ENCODE measurements at places on chromosomes 13 and 19. TPM values are rescaled to one million over a fixed set of nuclear protein-coding genes. Genes with fewer than 3 reads are reported as not detected.
A peak's percentile ranks its signal among the peaks of the same experiment; 100 is the strongest.

The SYNE4 gene
- 2.1 TPM for total RNA-seq

The PSG6 gene
- not detected for total RNA-seq

The KLHL1 gene
- not detected for total RNA-seq

The SIGLECL1 gene
- total RNA-seq = not detected

The PRODH2 gene
- total RNA-seq = not detected

The NACC1 gene
- total RNA-seq = 27.9 TPM

The CDADC1 gene
- total RNA-seq = 9.0 TPM

The PLVAP gene
- total RNA-seq = 69.7 TPM

The PALM3 gene
- 2.7 TPM for total RNA-seq

GRCh38 chr13:24505256-24505655, 7.3 kb downstream of the PARP4 start:
- no peak overlapping the region for H3K4me3 ChIP-seq
- H3K4me1 ChIP-seq = peaks cover 10% of the 10 kb centered on the region
- peaks cover 23% of the 10 kb centered on the region for H3K36me3 ChIP-seq
- no peak for DNase-seq
- H3K27ac ChIP-seq = no peak overlapping the region

GRCh38 chr19:15516363-15516762, 8.0 kb downstream of the CYP4F22 start:
- no peak overlapping the region for H3K27ac ChIP-seq
- H3K36me3 ChIP-seq = no peaks in the 10 kb centered on the region
- no peaks in the 10 kb centered on the region for H3K4me1 ChIP-seq
- DNase-seq = no peak

- H3K4me1 ChIP-seq = no peaks in the 10 kb centered on the region
- no peak overlapping the region for H3K27ac ChIP-seq
- no peaks in the 10 kb centered on the region for H3K36me3 ChIP-seq
- no peak for DNase-seq
Measured at GRCh38 chr13:80755910-80756309, 415.0 kb upstream of the SPRY2 start.

DNA sequence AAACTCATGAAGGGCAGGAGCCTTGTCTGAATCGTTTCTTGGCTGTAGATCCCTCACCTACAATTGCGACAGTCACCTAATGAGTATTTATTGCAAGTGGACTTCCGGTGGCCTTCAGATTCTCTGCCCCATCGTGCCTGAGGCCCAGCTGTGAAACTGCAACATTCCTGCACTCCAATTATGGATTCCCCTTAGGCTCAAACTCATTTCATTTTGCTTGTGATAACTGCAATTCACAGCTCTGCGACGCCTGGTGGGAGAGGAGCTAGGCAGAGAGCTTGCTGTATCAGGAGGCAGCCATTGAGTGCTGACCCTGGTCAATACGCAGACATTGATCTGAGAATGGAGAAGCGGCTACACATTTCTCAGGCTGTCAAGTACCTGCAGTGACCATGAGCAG, 59.0 kb downstream of the CCDC70 start:
- no peak for DNase-seq
- H3K36me3 ChIP-seq = no peaks in the 10 kb centered on the region
- H3K4me1 ChIP-seq = no peaks in the 10 kb centered on the region
- no peak overlapping the region for H3K4me3 ChIP-seq
- H3K27ac ChIP-seq = no peak overlapping the region
- H3K27me3 ChIP-seq = no peaks in the 10 kb centered on the region

GRCh38 chr13:70172946-70173597, 64.8 kb upstream of the KLHL1 start:
- H3K4me3 ChIP-seq = no peak overlapping the region
- no peaks in the 10 kb centered on the region for H3K36me3 ChIP-seq
- H3K4me1 ChIP-seq = no peaks in the 10 kb centered on the region
- no peaks in the 10 kb centered on the region for H3K27me3 ChIP-seq
- no peak overlapping the region for H3K27ac ChIP-seq

GRCh38 chr13:68851026-68851425, 1256.6 kb upstream of the ATXN8OS start:
- H3K4me1 ChIP-seq = no peaks in the 10 kb centered on the region
- no peak overlapping the region for H3K27ac ChIP-seq
- no peak for DNase-seq

DNA sequence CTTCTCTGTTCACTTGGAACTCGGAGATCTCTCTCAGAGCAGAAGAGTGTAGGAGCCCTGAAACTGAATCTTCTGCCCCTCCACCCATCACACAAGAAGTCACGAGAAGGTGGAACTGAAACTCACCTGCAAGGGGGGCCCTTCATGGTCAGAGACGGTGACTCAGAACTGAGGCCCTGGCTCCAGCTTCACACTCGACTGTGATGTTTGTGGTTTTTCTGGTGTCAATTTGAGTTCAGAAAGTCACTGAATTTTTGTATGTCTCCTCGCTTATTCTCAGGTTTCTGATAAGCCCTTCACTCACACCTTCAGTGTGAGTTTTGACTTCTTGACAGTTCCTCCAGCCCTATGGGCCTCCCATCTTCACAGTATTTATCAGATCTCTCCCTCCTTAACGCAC, 23.1 kb downstream of the SIGLEC5 start:
- no peak for DNase-seq
- no peaks in the 10 kb centered on the region for H3K27me3 ChIP-seq
- no peaks in the 10 kb centered on the region for H3K4me1 ChIP-seq
- no peak overlapping the region for H3K4me3 ChIP-seq

GRCh38 chr19:13581576-13581975, 75.3 kb upstream of the CACNA1A start:
- no peak overlapping the region for H3K27ac ChIP-seq
- H3K4me1 ChIP-seq = no peaks in the 10 kb centered on the region
- H3K4me3 ChIP-seq = no peak overlapping the region

- H3K27me3 ChIP-seq = no peaks in the 10 kb centered on the region
- no peak overlapping the region for H3K4me3 ChIP-seq
- H3K36me3 ChIP-seq = peaks cover 26% of the 10 kb centered on the region
- H3K4me1 ChIP-seq = peaks cover 14% of the 10 kb centered on the region
Measured at GRCh38 chr19:38841787-38842438, 7.9 kb downstream of the HNRNPL start.

GRCh38 chr13:74570834-74571233, 436.6 kb upstream of the KLF12 start:
- H3K4me1 ChIP-seq = peaks cover 8% of the 10 kb centered on the region
- no peak overlapping the region for H3K27ac ChIP-seq
- DNase-seq = no peak
- no peaks in the 10 kb centered on the region for H3K36me3 ChIP-seq
- H3K27me3 ChIP-seq = no peaks in the 10 kb centered on the region
- no peak overlapping the region for H3K4me3 ChIP-seq

DNA sequence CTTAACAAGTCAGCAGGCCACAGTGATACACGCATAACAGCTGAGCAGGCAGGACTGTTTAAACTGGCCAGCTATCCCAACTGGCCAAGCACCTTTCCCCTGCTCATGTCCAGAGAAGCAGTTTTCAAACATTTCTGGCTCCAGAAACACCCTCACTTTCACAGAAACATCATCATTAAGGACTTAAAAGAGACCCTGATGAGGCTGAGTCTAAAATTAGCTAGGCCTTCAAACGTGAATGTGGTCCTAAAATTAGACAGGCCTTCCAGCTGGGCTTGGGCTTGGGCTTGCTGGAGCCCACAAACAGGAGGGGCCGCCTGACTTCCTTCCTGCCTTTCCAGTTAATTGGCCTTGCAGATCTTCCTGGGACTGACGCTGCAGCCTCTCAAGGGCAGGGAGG, 334.2 kb downstream of the DNAJC15 start:
- no peak for DNase-seq
- H3K27ac ChIP-seq = no peak overlapping the region
- peaks cover 12% of the 10 kb centered on the region for H3K36me3 ChIP-seq
- H3K4me3 ChIP-seq = no peak overlapping the region

DNA sequence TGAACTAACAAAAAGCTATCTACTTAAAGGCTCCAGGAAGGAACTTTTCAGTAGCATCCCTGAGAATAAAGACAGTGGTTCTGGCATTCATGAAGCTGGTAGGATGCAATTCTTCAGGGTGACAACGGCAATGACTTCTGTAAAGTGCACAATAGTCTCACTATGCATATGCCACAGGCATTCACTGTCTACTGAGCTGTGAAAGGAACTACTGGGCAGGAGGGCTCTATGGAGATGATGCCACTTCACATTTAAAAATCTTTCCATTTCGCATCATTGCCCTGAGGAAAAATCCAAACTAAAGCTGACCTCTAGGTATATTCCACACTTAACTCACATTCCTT, 2020.6 kb upstream of the PCDH20 start:
- H3K27ac ChIP-seq = no peak overlapping the region
- H3K36me3 ChIP-seq = no peaks in the 10 kb centered on the region
- H3K4me3 ChIP-seq = no peak overlapping the region
- H3K27me3 ChIP-seq = no peaks in the 10 kb centered on the region
- H3K4me1 ChIP-seq = no peaks in the 10 kb centered on the region

GRCh38 chr19:19407633-19407930, 2.1 kb downstream of the GATAD2A start:
- H3K36me3 ChIP-seq = no peaks in the 10 kb centered on the region
- H3K27ac ChIP-seq = peak overlapping the region; percentile 92
- peaks cover 28% of the 10 kb centered on the region for H3K4me1 ChIP-seq

GRCh38 chr13:107466326-107467099, 748.8 kb downstream of the LIG4 start:
- H3K4me1 ChIP-seq = no peaks in the 10 kb centered on the region
- no peaks in the 10 kb centered on the region for H3K36me3 ChIP-seq

GRCh38 chr13:73274147-73274546, 215.3 kb downstream of the KLF5 start:
- no peaks in the 10 kb centered on the region for H3K4me1 ChIP-seq
- peak overlapping the region; percentile 2 for H3K27ac ChIP-seq
- DNase-seq = no peak
- no peak overlapping the region for H3K4me3 ChIP-seq
- H3K27me3 ChIP-seq = no peaks in the 10 kb centered on the region

- H3K27ac ChIP-seq = peak overlapping the region; percentile 98
- H3K36me3 ChIP-seq = peaks cover 7% of the 10 kb centered on the region
- DNase-seq = peak; percentile 61
Measured at GRCh38 chr19:13796301-13797057, 1.2 kb downstream of the ZSWIM4 start.

DNA sequence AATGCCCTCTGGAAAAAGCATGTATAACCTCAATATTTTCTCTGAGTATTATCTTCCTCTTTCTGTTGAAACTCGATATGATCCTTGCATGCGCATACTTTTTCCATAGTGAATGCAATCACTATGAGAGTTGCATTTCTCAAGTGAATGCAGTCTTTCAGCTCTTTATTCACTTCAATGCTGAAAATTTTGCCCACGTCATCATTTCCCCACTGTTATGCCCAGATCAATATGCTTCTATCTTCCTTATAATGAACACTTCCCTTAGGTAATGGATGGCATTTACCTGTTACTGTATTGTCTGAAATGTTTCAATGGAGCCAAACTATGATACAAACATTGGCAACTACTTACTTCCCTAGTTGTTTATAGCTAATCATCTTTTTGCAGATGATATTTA, 866.6 kb upstream of the SLITRK6 start:
- no peaks in the 10 kb centered on the region for H3K4me1 ChIP-seq
- H3K27me3 ChIP-seq = no peaks in the 10 kb centered on the region
- H3K4me3 ChIP-seq = no peak overlapping the region

GRCh38 chr19:1969176-1970002, 28.4 kb downstream of the CSNK1G2 start:
- H3K4me1 ChIP-seq = no peaks in the 10 kb centered on the region

- no peak overlapping the region for H3K4me3 ChIP-seq
- no peaks in the 10 kb centered on the region for H3K4me1 ChIP-seq
- no peak for DNase-seq
- no peaks in the 10 kb centered on the region for H3K36me3 ChIP-seq
- no peaks in the 10 kb centered on the region for H3K27me3 ChIP-seq
Measured at GRCh38 chr19:35331551-35332214, 2.7 kb downstream of the CD22 start.

DNA sequence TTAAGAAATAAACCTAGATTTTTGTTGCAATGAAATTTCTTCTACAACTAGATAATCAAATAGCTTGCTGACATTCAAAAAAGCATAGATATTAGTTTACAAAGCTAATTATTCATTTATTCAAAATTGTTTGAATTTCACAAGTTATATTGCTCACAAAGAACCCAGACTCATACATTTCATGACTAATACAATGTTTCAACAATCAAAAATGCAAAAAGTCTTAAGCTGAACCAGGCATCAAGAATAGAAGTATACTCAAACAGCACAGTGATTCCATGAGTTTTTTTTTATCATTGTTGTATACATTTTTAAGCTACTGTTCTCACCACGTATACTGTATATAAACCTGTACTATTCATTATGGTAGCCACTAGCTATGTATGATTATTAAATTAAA, 51.0 kb downstream of the DIAPH3 start:
- no peaks in the 10 kb centered on the region for H3K27me3 ChIP-seq
- H3K4me3 ChIP-seq = no peak overlapping the region
- H3K36me3 ChIP-seq = no peaks in the 10 kb centered on the region
- no peaks in the 10 kb centered on the region for H3K4me1 ChIP-seq

- no peak overlapping the region for H3K27ac ChIP-seq
- no peaks in the 10 kb centered on the region for H3K36me3 ChIP-seq
- H3K4me1 ChIP-seq = no peaks in the 10 kb centered on the region
- no peaks in the 10 kb centered on the region for H3K27me3 ChIP-seq
- no peak for DNase-seq
Measured at GRCh38 chr13:91572439-91572838, 174.0 kb downstream of the GPC5 start.

DNA sequence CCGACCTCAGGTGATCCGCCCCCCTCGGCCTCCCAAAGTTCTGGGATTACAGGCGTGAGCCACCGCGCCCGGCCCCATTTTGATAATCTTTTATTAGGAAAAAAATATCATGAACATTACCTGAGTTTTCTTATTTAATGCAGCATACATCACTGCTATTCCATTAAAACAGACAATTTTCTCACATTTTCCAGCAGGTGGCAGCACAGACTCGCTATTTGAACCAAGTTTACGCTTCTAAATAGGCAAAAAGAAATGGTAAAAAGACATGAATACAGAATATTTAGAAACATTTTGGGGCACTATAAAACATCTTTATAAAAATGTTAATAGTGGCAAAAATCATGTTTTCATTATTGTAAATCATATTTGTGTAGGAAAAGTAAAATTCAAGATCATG, 903.1 kb downstream of the SLITRK6 start:
- H3K4me3 ChIP-seq = no peak overlapping the region
- no peak overlapping the region for H3K27ac ChIP-seq
- H3K27me3 ChIP-seq = no peaks in the 10 kb centered on the region
- H3K36me3 ChIP-seq = no peaks in the 10 kb centered on the region

GRCh38 chr13:24032252-24032651, 128.3 kb upstream of the SPATA13 start:
- peak overlapping the region; percentile 50 for H3K27ac ChIP-seq
- H3K36me3 ChIP-seq = no peaks in the 10 kb centered on the region
- H3K4me1 ChIP-seq = peaks cover 16% of the 10 kb centered on the region

- no peak for DNase-seq
- no peaks in the 10 kb centered on the region for H3K27me3 ChIP-seq
- no peak overlapping the region for H3K4me3 ChIP-seq
- H3K36me3 ChIP-seq = peaks cover 88% of the 10 kb centered on the region
- H3K27ac ChIP-seq = no peak overlapping the region
- no peaks in the 10 kb centered on the region for H3K4me1 ChIP-seq
Measured at GRCh38 chr19:16514383-16515019, 18.3 kb downstream of the C19orf44 start.
